ENCODE measurements at places on chromosomes 1 and 21. TPM values are rescaled to one million over a fixed set of nuclear protein-coding genes. Genes with fewer than 3 reads are reported as not detected.

YBEY gene
- total RNA-seq = 7.4 TPM

RC3H1 gene
- 21.8 TPM for total RNA-seq

CCDC185 gene
- not detected for total RNA-seq

MYBPH gene
- total RNA-seq = 882 TPM

IL19 gene
- not detected for total RNA-seq

TENT5C gene
- total RNA-seq = 3.1 TPM

CNTN2 gene
- not detected for total RNA-seq

SLC2A5 gene
- total RNA-seq = 92.6 TPM

NHLH2 gene
- not detected for total RNA-seq

SLC9C2 gene
- total RNA-seq = not detected

- no peaks in the 10 kb centered on the region for H3K27me3 ChIP-seq
- peaks cover 9% of the 10 kb centered on the region for H3K4me1 ChIP-seq
- no peak overlapping the region for H3K27ac ChIP-seq
- H3K36me3 ChIP-seq = no peaks in the 10 kb centered on the region
- no peak for DNase-seq
Measured at GRCh38 chr1:193417403-193417802, 231.0 kb upstream of the B3GALT2 start.

DNA sequence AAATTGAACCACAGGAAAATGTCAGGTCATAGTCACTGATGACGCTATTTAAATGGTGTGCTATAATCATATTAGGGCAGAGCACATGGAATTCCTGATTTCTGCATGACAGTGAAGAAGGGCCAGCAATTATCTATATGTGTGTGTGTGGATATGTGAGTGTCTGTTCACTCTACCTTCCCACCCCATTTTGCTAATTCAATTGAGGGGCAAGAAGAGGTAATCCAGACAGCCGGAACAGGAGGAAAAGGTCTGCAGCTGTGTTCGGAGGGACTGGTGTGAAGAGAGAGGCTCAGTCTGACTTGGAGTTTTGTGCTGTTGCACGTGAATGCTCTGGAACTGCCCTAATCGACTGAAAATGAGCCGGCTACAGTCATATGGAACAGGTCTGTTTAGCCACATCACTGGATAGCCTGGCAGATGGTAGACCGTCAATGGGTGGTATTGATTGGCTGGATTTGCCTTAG lies 5.1 kb upstream of the ELAVL4 start:
- H3K36me3 ChIP-seq = no peaks in the 10 kb centered on the region
- H3K27ac ChIP-seq = no peak overlapping the region
- no peak overlapping the region for H3K4me3 ChIP-seq

DNA sequence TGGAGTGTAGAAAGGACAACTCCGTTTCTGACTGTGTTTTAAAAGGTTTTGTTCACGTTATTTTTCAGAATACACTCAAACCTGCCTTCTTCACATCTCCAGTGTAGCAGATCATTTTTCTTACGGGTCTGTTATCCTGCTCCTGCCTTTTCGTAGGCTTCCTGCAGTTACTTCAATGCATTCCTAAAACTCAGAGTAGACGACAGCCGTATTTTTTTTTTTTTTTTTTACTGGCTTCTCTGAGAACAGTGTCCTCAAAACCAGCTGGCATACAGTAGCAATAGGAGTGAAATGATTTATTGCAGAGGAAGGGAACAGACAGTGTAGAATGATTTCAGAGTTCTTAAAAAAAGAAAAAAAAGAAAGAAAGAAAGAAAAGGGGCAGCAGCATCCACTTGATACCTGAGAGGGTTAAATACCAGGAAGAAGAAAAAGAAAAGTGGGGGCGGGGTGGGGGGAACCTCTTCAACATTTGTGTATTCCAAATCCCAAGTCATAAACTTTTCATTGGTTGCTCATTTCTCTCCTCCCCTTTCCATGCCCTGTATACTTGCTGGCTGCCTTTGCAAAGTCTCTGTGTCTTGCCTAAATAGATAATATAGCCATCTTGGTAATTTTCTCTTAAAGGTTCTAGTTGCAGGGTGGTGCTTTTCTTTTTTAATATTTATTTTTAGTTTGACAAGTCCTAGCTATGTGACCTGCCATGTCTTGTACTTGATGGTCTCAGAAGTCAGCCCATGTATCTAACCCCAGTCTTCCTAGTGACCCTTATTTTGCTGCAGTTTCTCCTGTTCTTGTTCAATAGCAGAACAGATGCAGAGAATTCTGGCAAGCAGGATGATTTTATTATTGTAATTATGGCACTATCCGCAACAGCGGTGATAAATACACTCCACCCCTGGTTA lies 2.8 kb downstream of the TGFB2 start:
- H3K27me3 ChIP-seq = no peaks in the 10 kb centered on the region
- H3K36me3 ChIP-seq = no peaks in the 10 kb centered on the region
- H3K4me3 ChIP-seq = peak overlapping the region; percentile 73
- peaks cover 38% of the 10 kb centered on the region for H3K4me1 ChIP-seq
- peak overlapping the region; percentile 89 for H3K27ac ChIP-seq

GRCh38 chr1:197914510-197914909 lies 2.7 kb upstream of the LHX9 start:
- H3K4me3 ChIP-seq = no peak overlapping the region
- H3K36me3 ChIP-seq = no peaks in the 10 kb centered on the region
- peaks cover 99% of the 10 kb centered on the region for H3K27me3 ChIP-seq
- no peak overlapping the region for H3K27ac ChIP-seq
- DNase-seq = no peak

DNA sequence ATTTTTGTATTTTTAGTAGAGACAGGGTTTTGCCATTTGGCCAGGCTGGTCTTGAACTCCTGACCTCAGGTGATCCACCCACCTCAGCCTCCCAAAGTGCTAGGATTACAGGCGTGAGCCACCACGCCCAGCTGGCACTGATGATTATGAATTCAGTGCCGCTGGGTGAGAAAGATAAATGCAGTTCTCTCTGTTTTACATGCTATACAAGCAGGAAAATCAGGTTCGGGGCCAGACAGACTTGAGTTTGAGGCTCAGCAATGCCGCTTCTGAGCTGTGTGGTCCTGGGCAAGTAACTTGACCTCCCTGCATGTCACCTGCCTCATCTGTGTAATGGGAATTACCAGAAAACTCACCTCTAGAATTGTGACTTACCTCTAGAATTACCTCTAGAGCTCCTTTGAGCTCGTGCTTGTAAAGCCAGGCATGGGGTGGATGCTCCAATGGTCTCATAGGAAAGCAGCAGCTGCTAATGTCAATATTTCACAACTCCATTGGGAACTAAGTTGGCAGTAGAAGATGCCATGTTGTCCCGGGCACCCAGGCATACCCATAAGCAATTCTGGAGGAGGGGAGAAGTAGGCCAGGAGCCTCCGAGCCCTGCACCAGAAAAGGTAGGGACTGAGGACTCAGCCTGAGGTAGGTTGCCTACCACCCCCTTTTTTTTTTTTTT lies 119.8 kb upstream of the SLC25A33 start:
- DNase-seq = no peak
- H3K36me3 ChIP-seq = no peaks in the 10 kb centered on the region
- H3K27me3 ChIP-seq = no peaks in the 10 kb centered on the region
- H3K27ac ChIP-seq = no peak overlapping the region
- peaks cover 2% of the 10 kb centered on the region for H3K4me1 ChIP-seq
- H3K4me3 ChIP-seq = no peak overlapping the region

- no peak for DNase-seq
- H3K4me3 ChIP-seq = no peak overlapping the region
- H3K27me3 ChIP-seq = no peaks in the 10 kb centered on the region
- H3K4me1 ChIP-seq = no peaks in the 10 kb centered on the region
- H3K27ac ChIP-seq = no peak overlapping the region
Measured at GRCh38 chr1:75472971-75473603, 137.8 kb downstream of the SLC44A5 start.

DNA sequence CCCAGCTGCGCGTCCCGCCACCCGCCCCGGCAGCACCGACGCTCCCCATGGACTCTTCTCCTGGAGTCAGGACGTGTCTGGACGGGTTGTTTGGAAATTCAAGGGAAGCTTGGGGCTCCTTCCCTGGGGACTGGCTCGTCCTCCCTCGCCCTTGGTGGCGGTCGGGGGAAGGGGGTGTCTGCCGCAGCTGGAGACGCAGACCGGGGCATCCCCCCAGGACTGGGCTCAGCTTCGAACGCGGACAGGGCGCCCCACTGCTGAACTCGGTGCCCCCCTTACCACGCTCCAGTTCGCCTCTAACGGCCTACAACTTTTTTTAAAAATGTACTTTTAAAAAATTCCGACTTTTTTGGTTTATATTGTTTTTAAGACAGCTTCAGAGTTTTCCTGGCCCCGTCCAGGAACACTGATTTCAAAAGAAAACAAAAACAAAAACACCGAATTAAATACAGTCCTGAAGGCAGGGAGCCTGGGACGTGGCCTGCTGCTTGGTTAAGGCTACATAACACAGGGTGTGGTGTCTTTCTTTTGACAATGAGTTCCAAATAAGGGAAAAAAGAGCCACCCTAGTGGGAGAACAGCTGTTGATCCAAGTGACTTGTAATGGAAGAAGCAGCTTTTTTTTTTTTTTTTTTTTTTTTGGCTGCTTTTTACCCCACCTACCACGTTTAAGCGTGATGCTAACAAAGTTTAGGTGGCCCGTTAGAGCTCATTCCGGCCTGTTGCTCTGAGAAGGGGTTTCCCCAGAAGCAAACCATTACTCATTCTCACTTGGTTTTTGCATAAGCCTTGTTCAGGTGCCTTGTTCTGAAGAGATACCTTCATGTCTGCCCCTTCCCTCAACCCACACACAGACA lies 862 bp upstream of the DIPK1A start:
- H3K36me3 ChIP-seq = no peaks in the 10 kb centered on the region
- H3K27me3 ChIP-seq = no peaks in the 10 kb centered on the region
- peak overlapping the region; percentile 91 for H3K27ac ChIP-seq
- peak overlapping the region; percentile 85 for H3K4me3 ChIP-seq
- peaks cover 15% of the 10 kb centered on the region for H3K4me1 ChIP-seq
- DNase-seq = peak; percentile 79

DNA sequence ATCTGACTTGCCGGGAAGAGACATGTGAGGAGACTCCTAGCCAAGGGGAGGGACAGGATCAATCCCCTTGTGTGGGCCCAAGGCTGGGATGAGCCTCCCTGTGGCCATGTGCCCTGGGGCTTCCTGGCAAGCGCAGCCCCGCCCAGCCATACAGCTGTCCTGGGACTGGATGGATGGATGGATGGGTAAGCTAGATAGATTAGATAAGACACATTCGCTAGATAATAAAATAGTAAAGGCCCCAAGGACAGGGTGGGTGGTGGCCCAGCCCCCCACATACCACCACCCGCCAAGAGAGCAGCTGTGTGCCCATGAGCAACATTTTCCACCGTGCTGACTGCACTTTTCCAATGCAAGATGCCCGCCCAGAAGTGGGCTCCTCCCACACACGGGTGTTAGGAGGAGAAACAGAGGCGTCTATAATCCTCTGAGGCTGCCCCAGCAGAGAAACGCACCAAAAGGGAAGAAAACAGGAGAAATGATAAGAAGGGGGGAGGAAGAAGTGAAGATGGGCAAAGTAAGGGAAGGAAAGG lies 25.1 kb downstream of the ZBTB17 start:
- peaks cover 21% of the 10 kb centered on the region for H3K36me3 ChIP-seq
- no peak for DNase-seq
- H3K4me3 ChIP-seq = no peak overlapping the region
- H3K27me3 ChIP-seq = no peaks in the 10 kb centered on the region

GRCh38 chr1:36715797-36716196 lies 233.1 kb upstream of the CSF3R start:
- H3K4me1 ChIP-seq = no peaks in the 10 kb centered on the region
- no peaks in the 10 kb centered on the region for H3K36me3 ChIP-seq
- peaks cover 22% of the 10 kb centered on the region for H3K27me3 ChIP-seq
- no peak for DNase-seq
- H3K4me3 ChIP-seq = no peak overlapping the region

DNA sequence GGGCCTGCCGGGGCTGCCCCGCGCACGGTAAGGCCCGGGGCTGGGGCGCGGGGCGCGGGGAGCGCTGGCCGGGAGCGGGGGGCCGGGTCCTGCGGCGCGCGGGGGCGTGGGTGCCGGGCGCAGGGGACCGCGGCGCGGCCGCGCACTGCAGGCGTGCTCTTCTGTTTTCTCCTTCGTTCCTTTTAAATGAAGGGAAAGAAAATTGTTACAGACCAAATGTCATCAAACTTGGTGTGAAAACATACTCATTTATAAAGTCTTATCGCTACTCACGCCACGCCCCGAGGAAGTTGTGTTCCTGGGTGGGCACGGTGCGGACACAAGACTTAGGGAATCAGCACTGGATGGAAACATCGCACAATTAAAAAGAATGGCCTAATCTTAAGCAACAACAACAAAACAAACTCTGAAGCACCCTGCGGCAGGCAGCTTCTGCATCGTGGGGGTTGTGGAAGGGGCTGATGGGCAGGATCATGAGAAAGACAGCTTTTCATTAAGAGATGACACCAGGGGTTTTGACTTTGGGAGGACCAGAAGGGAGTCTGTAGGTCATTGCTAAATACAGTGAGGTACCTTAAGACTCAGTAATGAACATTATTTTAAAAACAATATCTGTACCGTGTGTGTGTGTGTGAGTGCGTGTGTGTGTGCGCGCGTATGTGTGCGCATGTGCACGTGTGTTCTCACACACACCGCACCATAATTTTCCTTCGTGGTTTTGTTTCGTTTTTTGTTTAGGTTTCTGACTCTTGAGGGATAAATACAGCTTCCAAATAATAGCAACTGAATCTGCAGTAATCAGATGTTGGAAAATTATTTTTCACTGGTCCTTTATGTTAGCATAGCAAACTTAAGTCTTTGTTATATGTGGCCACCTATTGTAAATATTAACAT lies 548 bp downstream of the B3GALT5 start:
- H3K36me3 ChIP-seq = no peaks in the 10 kb centered on the region
- DNase-seq = no peak
- H3K4me1 ChIP-seq = no peaks in the 10 kb centered on the region
- H3K27me3 ChIP-seq = peaks cover 45% of the 10 kb centered on the region

GRCh38 chr1:217564207-217564606 lies 66.7 kb downstream of the GPATCH2 start:
- H3K4me3 ChIP-seq = no peak overlapping the region
- H3K27me3 ChIP-seq = no peaks in the 10 kb centered on the region
- H3K27ac ChIP-seq = no peak overlapping the region
- H3K36me3 ChIP-seq = no peaks in the 10 kb centered on the region
- no peaks in the 10 kb centered on the region for H3K4me1 ChIP-seq
- no peak for DNase-seq

- no peaks in the 10 kb centered on the region for H3K4me1 ChIP-seq
- H3K27ac ChIP-seq = no peak overlapping the region
- no peak overlapping the region for H3K4me3 ChIP-seq
Measured at GRCh38 chr1:212256369-212256768, 28.8 kb upstream of the PPP2R5A start.

All from psoas muscle (tissue), 8 donors.